KG1 (cell line): ENCODE measurements at places on chromosomes 12 and 14.

DNA sequence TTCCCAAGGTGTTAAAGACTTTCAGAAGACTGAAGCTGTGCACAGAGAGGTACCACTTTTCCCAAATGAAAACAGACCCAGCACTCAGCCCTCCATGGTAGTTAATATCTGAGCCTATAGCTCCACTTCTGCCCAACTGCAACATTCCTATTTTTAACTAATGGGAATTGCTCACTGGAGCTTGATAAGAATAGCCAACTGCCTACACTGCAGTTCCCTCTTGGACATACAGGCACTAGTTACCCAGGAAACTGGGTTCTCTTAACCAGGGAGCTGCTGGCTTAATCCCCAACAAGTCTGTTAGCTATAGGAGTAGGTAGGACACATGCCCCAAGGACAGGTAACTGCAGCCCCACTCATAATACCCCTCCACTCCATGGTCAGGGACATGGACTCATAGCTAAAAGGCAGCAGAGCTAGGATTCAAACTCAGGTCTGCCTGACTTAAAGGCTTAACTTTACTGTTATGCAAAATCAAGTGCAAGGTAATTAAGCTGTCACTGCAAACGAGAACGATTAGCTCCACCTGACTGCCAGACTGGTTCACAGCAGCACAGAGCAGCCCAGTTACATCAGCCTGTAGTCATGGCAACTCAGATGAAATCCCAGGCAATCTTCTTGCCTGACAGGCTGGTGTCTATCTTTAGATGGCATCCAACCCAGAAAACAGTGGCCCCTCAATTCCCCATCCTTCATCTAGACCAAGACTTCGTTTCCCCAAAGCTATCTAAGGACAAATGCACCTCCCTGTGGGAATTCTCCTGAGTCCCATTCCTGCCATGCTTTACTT is 77.1 kb upstream of the ACTN1 start:
- DNase-seq, result no peak

- peak; percentile 42 for DNase-seq
Observed at GRCh38 chr12:45268672-45269411, 52.9 kb downstream of the ANO6 start.

GRCh38 chr12:13036881-13037280 is 7.3 kb upstream of the FAM234B start:
- no peak for DNase-seq

- no peak for DNase-seq
Observed at GRCh38 chr12:69519871-69520270, 49.7 kb downstream of the FRS2 start.

DNA sequence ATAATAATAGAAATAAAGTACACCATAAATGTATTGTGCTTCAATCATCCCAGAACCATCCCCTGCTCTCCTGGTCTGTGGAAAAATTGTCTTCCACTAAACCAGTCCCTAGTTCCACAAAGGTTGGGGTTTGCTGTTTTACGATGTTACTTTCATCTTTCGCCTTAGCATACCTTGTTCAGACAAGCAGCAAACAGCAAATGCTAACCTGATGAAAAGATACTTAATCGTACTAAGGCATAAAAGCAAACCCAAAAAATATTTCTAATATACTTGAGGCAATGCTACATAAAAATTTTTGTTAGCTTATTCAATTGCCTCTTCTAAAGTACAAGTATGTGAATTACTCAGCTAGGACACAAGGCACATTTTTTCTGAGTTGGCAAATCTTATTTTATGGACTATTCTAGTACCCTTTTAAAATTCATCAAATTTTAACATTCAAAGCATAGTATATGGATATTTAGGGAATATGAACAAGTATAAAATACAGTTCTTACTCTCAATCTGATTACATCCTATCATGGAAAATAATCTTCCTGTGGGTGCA is 97.1 kb upstream of the PLEKHG7 start:
- no peak for DNase-seq
